Osteocyte (in vitro differentiated cells): ENCODE measurements at places on chromosomes 4 and X.

- no peak overlapping the region for H3K27ac ChIP-seq
- no peaks in the 10 kb centered on the region for H3K4me1 ChIP-seq
- no peaks in the 10 kb centered on the region for H3K27me3 ChIP-seq
- H3K4me3 ChIP-seq = no peak overlapping the region
Measured at GRCh38 chr4:36142504-36142903, 101.8 kb downstream of the ARAP2 start.

GRCh38 chr4:38819569-38819968 lies 15.0 kb upstream of the TLR1 start:
- H3K4me3 ChIP-seq = peak overlapping the region; percentile 10
- peaks cover 2% of the 10 kb centered on the region for H3K36me3 ChIP-seq
- DNase-seq = no peak
- H3K4me1 ChIP-seq = peaks cover 38% of the 10 kb centered on the region

DNA sequence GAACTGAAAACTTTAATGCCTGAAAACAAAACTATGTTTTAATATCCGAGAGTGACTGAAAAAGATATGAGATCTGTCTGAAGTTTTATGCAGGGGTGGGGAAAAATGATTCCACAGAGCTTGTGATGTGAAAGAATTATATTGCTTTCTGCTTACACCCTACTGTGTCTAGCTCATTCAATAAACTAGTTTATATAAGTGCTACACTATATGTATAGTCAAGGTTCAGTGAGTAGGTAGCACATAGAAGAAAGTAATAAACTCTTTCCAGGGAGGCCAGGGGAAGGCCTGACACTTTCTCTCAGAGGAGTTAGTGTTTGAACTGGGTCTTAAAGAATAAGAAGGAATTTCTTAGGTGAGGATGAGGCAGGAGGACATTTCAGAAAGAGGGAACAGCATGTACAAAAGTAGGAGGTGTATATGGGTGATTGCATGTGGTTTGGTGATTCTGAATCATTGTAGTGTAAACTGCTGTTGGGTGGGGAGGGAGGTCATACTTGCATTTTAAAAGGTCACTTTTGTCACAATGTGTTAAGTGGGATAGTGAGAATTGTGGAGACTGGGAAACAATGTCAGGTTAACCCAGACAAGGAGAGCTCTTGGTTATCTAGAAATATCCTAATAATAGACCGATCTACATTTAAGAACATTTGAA lies 25.1 kb upstream of the TEX13D start:
- H3K4me1 ChIP-seq = no peaks in the 10 kb centered on the region
- H3K27ac ChIP-seq = no peak overlapping the region
- no peak overlapping the region for H3K4me3 ChIP-seq

DNA sequence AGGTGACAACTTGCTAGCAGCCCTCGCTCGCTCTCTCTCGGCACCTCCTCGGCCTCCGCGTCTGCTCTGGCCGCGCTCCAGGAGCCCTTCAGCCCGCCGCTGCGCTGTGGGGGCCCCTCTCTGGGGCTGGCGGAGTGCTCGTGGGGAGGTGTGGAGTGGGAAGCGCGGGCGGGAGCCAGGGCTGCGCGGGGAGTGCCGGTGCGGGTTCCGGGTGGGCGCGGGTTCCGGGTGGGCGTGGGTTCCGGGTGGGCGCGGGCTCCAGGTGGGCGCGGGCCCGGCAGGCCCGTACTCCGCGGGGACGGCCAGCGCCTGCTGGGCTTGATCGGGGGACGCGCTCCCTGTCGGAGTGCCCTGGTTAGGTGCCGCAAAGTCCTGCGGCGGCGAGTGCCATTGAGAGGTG lies 384.3 kb downstream of the GPM6A start:
- peaks cover 27% of the 10 kb centered on the region for H3K4me1 ChIP-seq
- no peak overlapping the region for H3K27ac ChIP-seq
- no peaks in the 10 kb centered on the region for H3K27me3 ChIP-seq
- no peak for DNase-seq
- no peak overlapping the region for H3K4me3 ChIP-seq
- peaks cover 16% of the 10 kb centered on the region for H3K36me3 ChIP-seq

- H3K36me3 ChIP-seq = no peaks in the 10 kb centered on the region
- no peak for DNase-seq
- peaks cover 37% of the 10 kb centered on the region for H3K27me3 ChIP-seq
- H3K4me1 ChIP-seq = no peaks in the 10 kb centered on the region
Measured at GRCh38 chr4:168057412-168057811, 34.9 kb upstream of the ANXA10 start.

GRCh38 chr4:165151734-165152133 lies 39.1 kb upstream of the TMEM192 start:
- no peak overlapping the region for H3K4me3 ChIP-seq
- no peaks in the 10 kb centered on the region for H3K36me3 ChIP-seq
- no peak for DNase-seq
- H3K27me3 ChIP-seq = no peaks in the 10 kb centered on the region
